ENCODE measurements at places on chromosomes 3 and 15.

GRCh38 chr15:58966698-58967097 lies 20.8 kb upstream of the RNF111 start:
- DNase-seq: no peak

- DNase-seq: peak; percentile 52
Measured at GRCh38 chr15:40322531-40323238, 807 bp upstream of the INAFM2 start.

- DNase-seq: no peak
Measured at GRCh38 chr3:196938124-196938523, 4.2 kb downstream of the NCBP2 start.

DNA sequence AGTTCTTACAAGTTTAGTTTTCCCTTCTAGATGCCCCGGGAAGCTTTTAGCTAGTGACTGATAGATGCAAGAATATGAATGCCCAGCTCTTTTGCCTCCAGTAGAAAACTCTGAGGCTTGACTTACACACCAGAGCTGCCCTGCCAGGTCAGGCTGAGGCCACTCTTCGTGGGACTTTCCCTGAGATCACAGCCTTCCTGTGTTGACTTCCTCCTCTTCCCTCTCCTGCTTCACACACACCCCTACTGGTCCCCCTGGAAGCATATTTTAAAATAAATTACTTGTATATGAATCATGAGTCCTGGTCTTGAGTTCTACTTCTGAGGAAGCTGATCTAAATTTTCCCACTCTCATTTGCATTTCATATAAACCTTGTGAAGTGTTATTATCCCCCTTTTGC lies 413.7 kb downstream of the PDCD6IP start:
- peak; percentile 57 for DNase-seq

GRCh38 chr3:16916840-16917239 lies 32.1 kb downstream of the PLCL2 start:
- DNase-seq: peak; percentile 18

- no peak for DNase-seq
Measured at GRCh38 chr15:94182883-94183282, 48.5 kb upstream of the MCTP2 start.
